ENCODE measurements at places on chromosomes 5 and 9.

- peak; percentile 21 for DNase-seq
Measured at GRCh38 chr9:114098021-114098935, 814 bp downstream of the KIF12 start.

DNA sequence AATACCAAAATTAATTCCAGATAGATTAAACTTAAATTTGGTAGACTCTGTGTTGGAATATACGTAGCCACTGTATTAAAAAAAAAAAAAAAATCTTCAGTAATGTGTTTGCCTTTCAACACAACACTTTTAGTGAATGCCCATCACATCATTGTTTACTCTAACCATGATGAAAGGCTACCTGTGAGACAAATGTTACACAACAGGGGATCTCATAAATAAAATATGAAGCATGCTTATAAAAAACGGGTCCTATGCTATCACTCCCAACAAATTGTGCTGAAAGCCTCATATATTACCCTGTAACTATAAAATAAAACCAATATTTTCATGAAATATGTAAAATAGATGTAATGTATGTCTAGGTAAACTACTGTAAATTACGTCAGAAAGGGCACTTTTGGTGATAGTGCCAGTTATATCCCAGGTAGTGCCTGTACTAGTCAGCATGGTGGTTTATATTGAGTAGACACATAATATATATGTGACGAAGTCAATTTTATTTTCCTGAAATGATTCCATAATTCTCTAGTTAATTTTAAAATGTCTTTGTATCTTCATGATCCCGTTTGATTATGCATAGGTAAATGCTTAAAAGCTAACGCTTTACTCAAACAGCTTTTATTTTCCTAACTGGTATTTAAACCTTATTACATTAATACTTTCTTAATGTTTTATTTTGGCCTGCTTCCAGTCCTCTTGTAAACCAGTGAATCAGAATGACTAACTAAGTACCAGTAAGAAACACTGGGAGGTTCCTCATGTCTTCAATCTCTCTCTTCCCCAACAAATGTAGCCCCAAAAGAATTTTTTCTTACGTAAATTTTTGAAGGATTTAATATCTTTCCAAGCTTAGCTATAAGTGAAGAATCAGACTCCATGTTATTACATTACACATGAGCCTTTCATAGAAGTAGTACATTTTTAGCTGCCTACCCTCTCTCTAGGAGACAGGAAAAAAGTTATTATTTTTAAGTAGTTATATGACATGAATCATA lies 420.3 kb downstream of the GABRG2 start:
- no peak for DNase-seq

DNA sequence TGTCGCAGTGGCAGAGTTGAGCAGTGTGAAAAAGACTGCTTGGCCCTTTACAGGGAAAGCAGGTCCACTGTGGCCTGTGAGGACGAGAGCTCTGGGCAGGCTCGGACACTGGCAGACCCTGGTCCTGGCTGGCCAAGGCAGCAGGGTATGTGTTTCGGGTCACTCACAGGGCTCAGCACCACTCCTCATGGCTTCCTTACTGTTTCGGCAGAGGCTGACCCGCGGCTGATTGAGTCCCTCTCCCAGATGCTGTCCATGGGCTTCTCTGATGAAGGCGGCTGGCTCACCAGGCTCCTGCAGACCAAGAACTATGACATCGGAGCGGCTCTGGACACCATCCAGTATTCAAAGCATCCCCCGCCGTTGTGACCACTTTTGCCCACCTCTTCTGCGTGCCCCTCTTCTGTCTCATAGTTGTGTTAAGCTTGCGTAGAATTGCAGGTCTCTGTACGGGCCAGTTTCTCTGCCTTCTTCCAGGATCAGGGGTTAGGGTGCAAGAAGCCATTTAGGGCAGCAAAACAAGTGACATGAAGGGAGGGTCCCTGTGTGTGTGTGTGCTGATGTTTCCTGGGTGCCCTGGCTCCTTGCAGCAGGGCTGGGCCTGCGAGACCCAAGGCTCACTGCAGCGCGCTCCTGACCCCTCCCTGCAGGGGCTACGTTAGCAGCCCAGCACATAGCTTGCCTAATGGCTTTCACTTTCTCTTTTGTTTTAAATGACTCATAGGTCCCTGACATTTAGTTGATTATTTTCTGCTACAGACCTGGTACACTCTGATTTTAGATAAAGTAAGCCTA lies 15.7 kb downstream of the SQSTM1 start:
- peak; percentile 60 for DNase-seq

GRCh38 chr5:149240354-149240998 lies 31.2 kb upstream of the AFAP1L1 start:
- DNase-seq = peak; percentile 84

DNA sequence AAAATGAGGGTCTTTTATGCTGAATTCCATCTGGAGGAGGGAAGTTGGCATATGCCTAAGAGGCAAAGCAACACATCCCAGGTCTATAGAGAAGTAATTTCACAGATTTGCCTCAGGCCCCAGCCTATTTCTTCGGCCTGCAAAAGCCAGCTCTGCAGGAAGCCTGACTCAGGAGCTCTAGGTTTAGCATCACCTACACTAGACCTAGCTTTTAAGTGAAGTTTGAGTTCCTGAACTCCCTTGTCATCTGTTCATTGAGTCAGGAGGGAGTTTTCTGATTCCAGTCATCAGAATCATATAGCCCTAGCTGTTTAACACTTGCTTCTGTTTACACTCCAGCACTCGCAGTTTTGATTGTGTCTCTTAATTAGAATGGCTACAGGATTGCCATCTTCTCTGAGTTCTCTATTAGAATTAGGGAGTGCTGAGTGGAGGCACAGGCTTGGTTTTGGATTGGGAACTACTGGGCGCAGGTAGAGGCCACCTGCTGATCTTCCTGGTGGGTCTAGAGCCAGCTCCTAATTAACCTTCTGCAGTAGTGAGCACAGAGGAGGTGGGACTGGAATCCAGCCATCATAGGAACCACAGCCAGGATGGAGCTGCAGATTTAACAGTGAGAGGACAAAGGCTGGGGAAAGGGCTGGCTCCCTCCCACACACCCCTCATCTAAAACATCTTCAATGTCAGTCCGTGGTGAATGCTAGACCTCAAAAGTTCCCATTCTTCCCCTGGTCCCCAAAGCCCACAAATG lies 179.5 kb downstream of the TRIO start:
- no peak for DNase-seq

DNA sequence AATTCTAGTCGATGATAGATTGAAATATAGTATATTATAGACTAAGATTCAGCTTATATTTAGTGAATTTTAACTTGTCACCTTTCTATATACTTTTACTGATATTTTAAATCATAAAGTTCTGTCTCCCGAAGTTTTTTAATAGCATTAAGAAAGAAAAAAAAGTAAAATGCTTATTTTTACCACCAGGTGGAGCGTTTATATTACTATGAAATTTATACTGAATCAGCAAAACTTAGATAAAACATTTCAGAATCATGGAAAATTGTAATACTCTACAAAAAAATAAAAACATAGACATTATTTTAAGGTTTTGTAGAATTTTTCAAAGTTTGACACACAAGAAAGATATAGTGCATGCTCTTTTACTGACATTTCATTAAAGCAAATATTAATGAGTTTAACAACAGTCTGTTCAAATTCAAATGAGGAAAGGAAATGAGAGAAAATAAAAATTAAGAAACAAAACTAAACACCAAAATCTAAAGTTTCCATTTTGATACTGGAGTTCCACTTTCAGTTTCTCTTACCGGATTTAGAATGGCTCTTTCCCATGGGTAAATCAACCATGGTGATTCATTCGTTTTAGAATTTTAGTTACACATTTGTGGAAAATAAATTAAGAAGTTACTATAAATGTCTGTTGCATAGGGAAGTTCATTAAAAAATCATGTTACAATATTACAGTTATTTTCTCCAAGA lies 1035.3 kb downstream of the CDH12 start:
- DNase-seq = no peak

DNA sequence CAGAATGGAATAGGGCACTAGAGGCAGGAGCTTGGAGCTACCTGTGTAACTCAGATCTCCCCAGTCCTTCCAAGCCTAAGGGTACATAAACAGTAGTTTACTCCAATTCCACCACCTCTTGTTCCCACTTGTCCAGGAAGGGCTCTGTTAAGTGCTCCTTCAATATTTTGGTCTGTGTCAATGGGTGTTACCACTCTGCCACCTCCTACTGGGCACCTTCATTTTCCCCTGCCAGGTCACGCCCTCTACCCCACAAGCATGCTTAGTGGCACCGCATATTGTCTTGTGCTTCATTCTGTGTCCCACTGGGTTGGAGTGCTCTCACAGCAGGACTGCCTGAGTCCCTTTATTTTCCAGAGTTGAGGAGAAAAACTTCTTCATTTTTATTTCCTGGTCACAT lies 459.8 kb downstream of the ARHGEF28 start:
- no peak for DNase-seq

GRCh38 chr5:87733897-87734296 lies 321.2 kb upstream of the CCNH start:
- DNase-seq = no peak

- no peak for DNase-seq
Measured at GRCh38 chr5:159049844-159050315, 49.8 kb downstream of the EBF1 start.

GRCh38 chr5:143170104-143170503 lies 233.4 kb downstream of the NR3C1 start:
- DNase-seq = no peak

DNA sequence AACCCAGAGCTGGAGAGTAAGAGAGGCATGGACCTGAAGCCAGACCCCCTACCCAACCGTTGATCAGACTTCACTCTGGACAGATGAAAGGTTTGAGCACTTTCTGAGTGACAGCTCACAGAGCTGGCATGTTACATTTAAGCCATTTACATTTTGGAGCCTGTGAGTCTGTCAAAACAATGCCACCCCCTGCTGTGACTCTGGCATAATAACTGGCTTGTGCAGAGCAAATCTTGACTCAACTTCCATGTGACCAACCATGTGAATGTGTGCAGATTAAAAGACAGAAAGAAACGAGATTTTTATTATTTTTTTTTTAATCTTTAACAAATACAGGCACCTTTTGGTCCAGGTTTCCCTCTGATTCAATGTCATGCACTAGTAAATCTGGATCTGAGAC lies 48.5 kb downstream of the MFAP3 start:
- DNase-seq = no peak

DNA sequence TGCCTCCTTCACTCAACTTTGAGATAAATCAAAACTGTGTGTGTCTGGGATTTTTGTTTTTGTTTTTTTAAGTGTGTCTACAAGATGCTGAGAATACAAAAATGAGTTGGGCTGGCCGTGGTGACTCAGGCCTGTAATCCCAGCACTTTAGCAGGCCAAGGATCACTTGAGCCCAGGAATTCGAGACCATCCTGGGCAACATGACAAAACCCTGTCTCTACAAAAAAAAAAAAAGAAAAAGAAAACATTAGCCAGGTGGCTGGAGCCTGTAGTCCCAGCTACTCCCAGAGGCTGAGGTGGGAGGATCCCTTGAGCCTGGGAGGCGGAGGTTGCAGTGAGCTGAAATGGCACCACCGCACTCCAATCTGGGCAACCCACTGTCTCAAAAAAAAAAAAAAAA lies 21.0 kb downstream of the HNRNPK start:
- no peak for DNase-seq

DNA sequence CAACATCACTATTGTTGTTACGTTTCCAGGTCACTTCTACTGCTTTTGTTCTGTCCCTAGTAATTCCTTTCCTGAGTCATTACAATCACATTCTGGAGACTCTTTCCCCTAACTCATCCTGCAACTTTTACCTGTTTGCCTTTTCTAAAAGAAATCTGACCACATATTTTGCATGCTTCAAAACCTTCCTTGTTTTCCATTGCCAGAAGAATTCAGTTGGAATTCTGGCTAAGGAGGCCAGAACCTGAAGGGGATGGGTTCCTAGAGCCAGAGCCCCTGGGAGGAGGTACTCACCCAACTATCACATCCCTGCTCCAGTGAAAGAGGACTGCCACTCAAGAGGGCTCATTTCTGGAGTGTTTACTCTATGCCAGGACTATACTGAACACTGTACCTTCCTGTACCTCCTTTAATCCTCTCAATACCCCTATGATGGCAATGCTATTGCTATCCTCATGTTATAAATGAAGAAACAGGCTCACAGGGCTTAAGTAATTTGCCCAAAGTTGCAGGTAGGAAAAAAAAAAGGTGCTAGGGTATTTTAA lies 42.8 kb upstream of the MAST4 start:
- no peak for DNase-seq

DNA sequence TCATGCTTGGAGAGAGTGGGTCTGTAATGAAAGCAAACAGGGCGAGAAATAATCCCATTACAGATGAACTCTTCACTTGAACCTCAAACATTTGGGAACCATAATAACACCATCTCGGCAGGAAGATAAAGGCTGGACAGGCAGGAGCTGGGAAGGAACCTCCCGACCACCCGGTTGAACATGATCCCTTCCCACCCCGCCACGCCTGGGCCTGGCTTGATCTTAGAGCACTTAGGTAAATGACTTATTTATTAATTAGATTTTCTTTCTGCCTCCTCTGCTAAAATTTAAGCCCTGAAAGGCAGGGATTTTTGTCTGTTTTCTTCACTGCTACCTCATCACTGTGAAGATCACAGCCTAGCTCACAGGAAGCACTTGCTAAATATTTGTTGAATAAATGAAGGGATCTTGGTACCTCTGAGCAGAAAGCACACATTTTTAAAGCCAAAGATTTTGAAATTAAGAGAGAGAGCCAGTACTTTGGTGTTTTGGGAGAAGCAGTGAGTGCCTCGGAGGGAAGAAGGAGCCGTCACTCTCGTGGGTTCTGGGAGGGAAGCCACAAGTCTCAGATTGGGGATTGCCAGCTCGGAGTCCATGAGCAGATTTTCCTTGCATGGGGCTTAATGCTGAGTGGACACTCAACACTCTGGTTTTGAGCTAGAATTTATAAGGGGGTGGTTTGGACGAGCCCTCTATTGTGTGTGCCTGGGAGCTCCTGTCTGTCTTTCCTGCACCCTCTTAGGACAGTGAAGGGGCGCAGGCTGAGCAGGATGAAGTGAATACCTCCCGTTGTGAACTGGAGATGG lies 133.3 kb downstream of the MACROH2A1 start:
- DNase-seq = no peak

DNA sequence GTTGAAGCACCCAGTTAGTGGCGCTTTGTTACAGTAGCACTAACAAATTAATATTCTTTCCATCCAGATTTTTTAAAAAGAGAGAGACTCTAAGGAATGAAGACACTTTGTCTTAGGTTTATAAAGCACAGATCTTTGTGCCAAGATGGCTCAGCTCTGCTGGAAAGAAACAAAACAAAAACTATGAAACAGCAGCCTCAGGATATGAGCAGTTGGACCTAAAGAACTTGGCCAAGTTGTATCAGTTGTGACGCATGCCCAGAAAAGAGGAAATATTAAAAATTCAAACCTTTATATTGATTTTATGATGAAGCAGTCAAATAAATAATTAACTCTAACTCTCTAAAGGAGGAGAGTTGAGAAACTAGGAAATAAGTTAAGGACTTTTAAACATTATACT lies 427.2 kb downstream of the SPOCK1 start:
- no peak for DNase-seq

DNA sequence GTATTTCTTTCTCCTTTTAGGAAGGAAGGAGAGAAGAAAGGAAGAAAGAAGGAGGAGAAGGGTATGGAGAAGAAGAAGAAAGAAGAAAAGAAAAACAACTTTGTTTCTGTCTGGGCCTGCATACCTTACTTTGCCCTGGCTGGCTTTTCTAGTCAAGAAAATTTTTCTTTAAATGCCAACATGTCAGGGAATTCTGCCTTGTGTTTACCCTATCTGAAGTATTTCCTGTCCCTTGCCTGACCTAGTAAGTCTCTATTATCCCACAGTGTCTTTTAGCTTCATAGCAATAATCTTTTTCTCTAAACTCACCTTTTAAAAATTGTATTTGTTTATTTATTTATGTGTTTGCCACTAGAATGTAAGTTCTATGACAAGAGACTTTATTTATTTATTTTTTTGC lies 1864.1 kb downstream of the EFNA5 start:
- DNase-seq = no peak

- no peak for DNase-seq
Measured at GRCh38 chr9:106897751-106898150, 34.8 kb downstream of the ZNF462 start.
